Pericardium fibroblast (primary cell): ENCODE measurements at places on chromosomes 6 and 20. TPM values are rescaled to one million over a fixed set of nuclear protein-coding genes. Genes with fewer than 3 reads are reported as not detected.

DPPA5 gene
- total RNA-seq, result not detected in 2 replicates

PAK5 gene
- total RNA-seq, result not detected in 2 replicates

BPIFB4 gene
- total RNA-seq, result under 0.01 TPM in 1 of 2 replicates, not detected in the other

LST1 gene
- total RNA-seq, result not detected in 2 replicates

FBXO30 gene
- total RNA-seq, result 6.5 and 7.2 TPM in 2 replicates

IYD gene
- not detected in 2 replicates for total RNA-seq

FERMT1 gene
- total RNA-seq, result 3.7 and 4.2 TPM in 2 replicates

CLDN20 gene
- total RNA-seq, result not detected in 2 replicates
